Stimulated activated CD4-positive, alpha-beta T cell treated with anti-CD3 and anti-CD28 coated beads, Interleukin-1b, Interleukin-23, amount 100 ng/mL, for 1 hour (primary cell): ENCODE measurements at places on chromosomes 5 and 9.

- no peak for DNase-seq
Observed at GRCh38 chr5:133387621-133388020, 224.7 kb downstream of the FSTL4 start.

- DNase-seq = no peak
Observed at GRCh38 chr9:84338792-84339191, 1.8 kb downstream of the SLC28A3 start.

DNA sequence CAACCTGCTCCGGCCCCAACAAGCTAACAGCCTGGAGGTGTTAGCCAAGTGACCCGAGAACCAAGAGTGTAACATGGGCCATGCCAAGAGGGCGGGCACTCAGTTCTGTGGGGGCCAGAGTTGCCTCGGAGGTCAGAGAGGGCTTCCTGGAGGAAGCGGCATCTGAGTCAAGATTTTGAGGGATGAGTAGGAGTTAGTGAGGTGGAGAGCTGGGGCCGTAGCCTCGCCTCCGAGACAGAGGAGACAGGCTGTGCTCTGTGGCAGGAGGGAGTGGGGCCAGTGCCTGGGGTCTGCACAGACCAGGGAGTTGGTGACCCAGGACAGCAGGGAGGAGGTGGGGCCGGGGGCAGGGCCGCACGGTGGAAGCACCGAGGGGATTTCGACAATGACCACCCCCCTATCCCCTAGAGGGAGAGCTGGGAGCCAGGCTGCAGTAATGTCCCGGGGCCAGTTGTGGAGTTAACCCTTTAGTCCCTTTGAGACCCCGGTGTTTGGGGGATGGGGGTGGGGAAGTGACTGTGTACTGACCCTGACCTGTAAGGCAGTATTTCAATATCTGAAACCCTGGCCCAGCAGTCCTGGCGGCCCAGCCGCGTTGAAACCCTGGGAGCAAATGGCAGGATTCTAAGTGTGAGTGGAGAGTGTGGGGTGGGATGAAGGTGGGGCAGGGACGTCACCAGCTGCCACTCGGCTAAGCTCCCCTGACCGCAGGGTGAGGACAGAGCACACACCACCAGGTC is 148.7 kb upstream of the COL5A1 start:
- no peak for DNase-seq

DNA sequence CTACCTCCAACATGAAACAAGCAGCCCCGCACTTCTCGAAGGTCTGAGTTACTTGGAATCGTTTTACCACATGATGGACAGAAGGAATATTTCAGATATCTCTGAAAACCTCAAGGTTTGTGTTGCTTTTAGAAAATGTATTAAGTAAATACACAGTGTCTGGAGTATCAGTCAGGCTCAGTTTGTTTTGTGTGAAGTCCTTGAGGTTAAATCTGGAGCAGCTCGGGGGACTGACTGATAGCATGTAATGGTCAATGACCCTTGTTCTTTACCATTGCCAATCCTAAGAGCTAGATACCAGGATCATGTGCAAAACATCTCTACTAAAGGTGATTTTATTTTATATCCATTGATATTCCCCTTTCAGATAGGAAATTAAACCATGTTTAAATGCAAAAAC is 26.9 kb upstream of the LNPEP start:
- no peak for DNase-seq

DNA sequence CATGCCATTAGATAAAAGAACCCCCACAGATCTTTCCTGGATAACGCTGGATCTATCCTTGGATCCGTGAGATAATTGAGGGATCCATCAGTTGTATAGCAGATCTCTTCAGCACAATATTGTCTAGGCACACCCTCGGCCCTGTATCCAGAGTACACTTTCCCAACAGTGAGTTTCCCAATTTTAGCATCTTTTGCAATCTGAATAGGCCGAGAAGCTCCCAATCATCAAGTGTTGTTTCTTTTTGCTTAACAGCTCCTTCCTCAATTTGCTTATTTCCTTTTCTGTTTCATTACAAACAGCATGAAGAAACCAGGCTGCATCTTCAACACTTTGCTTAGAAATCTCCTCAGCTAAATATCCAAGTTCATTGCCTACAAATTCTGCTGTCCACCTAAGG is 4.4 kb upstream of the SPTLC1 start:
- DNase-seq = no peak

DNA sequence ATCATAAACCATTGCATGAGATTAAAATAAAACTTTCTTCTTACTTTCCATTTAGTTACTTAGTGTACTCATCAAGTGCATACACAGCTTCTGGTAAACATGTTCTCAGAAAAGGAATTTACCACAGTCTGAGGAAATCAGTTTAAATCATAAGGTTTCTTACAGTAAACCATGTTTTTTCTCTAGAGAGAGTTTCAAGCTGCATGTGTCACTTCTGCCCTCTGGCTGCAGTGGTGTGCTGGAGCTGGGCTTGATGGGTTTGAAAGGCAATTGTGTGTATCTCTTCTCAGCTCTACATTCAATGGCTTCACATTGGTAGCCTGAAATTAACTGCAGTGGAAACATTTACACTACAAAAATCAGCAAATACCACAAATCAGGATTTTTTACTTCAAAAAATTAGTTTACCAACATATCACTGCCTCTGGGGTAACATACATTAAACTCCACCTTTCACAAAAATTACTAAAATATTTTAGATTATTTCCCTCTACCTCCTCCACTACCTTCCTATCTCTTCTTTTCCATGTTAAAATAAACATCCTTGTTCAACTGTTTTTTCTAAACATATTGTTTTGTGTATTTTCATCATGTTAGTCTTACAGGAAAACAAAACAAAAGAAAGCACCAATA is 414.3 kb downstream of the ANXA1 start:
- DNase-seq = no peak

- DNase-seq = no peak
Observed at GRCh38 chr5:148972974-148973374, 89.9 kb downstream of the SH3TC2 start.

GRCh38 chr5:58412932-58413331 is 47.0 kb downstream of the PLK2 start:
- no peak for DNase-seq

DNA sequence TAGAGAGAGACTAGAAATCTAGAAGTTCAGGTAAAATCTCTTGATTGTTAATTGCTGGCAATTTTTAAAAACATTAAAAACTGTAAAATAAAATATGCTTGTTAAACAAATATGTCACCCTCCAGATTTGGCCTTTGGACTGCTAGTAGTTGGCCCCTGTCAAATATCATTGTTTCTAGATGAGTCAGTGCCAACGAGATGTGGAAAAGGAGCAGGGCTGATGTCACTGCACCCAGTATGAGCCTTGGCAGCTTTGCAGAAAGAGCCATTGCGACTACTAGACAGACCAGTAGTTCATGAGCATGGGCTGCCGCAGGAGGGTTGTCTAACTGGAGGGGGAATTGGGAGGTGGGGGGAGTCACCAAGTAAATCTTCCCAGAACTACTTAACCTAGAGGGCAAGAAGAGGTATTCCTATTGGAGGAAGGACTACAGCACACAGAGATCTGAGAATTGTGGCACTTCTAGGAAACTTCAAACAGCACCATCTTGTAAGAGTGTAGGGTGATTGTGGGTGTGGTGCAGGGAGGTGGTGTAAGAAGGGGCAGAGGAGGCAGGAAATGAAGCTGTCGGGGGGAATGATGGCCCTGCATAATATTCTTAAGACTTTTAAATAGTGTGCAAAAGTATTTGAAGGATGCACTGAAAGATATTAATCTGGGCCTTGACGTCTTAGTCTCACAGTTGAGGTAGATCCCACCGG is 7.1 kb upstream of the DOCK2 start:
- DNase-seq = no peak

- DNase-seq = no peak
Observed at GRCh38 chr9:136511670-136512592, 29.1 kb upstream of the SEC16A start.

DNA sequence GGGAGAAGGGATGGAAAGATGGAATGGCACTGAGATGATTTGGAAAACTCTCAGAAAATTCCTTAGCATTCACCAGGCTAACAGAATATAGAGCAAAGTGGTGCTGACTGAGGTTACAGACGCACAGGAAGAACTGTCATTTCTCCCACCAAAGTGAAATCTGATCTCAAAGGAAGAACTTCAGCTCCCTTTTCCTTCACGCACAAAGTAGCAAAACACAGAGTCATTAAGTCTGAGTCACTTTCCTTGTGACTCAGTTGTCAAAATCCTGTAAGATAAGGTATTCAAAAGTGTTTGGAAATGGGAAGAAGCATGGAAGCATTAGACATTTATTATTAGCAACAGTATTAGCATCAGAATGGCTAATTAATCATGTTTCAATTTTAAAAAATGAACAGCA is 11.7 kb downstream of the MPDZ start:
- no peak for DNase-seq

GRCh38 chr9:114905170-114905940 is 25.0 kb downstream of the TNFSF8 start:
- no peak for DNase-seq

- DNase-seq = no peak
Observed at GRCh38 chr9:68567565-68567964, 26.9 kb upstream of the TMEM252 start.

- no peak for DNase-seq
Observed at GRCh38 chr9:15211815-15212495, 95.1 kb downstream of the TTC39B start.

GRCh38 chr5:10555277-10555684 is 8.6 kb upstream of the ANKRD33B start:
- no peak for DNase-seq

GRCh38 chr5:170150713-170151096 is 45.0 kb downstream of the FOXI1 start:
- no peak for DNase-seq

- no peak for DNase-seq
Observed at GRCh38 chr9:1414711-1415131, 364.6 kb downstream of the DMRT2 start.

GRCh38 chr5:149750596-149750995 is 20.5 kb downstream of the PPARGC1B start:
- DNase-seq = no peak

GRCh38 chr9:17063535-17064135 is 71.2 kb upstream of the CNTLN start:
- no peak for DNase-seq

DNA sequence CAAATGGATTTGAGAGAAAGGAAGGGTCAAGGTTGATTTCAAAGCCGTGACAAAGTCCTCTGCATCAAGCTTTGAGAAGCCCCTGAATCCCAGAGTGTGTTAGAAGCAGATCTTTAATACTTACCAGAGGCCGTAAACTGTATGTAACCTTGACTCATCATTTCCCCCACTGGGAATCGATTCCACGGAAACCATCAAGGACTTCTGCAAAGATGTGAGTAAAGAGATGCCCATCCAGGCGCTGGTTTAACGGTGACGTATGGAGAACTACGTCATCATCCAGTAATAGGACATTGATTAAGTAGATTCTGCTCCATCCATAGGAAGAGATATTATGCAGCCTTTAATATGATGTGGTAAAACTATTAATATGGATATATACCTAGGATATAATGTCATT is 1.6 kb downstream of the RNF183 start:
- DNase-seq = no peak

- no peak for DNase-seq
Observed at GRCh38 chr9:23567516-23568165, 258.4 kb downstream of the ELAVL2 start.

DNA sequence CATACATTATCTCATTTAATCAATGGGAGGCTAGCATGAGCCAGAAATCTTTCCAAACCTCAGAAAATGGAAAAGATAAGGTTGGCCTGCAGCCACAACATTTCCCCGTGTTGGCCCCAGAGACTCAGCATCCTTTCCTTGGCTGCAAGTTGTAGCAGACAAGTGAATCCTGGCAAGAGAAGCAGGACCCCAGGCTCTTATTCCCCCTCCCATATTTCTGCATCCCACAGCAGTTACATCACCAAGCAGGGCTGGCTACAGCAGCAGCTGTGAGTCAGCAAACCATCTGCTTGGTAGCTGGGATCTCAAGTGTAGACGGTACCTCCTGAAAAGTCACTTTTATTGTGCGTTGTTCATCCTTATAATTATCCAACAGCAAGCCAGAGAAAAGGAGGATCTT is 212.4 kb downstream of the GNA14 start:
- no peak for DNase-seq

DNA sequence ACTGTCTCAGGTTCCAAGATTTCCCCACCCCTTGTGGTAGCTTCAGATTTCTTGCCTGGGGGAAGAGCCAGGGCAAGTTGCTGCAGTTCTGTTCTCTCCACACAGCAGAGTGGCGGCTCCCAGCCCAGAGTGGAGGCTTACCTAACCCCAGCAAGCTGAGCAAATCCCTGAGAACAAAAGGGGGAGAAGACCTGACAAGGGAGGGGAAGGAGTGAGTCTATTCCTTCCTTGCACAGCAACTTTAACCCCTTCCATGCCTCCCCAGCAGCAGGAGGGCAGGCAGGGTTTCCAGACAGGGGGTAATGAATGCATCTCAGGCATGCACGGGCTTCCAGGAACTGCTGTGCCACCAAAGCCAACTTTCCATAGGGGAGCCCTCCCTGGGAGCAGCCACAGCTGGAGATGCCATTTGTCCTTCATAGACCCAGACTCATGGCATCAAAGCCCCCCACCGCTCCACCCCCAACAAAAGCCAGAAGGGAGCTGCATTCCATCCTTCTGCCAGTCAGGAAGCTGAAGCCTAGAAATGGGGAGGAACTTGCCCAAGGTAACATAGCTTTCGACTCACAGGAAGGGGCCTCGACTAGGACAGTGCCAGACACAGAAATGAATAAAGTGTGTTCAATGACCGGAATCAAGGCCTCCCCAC is 28.8 kb upstream of the FAT2 start:
- DNase-seq = no peak

DNA sequence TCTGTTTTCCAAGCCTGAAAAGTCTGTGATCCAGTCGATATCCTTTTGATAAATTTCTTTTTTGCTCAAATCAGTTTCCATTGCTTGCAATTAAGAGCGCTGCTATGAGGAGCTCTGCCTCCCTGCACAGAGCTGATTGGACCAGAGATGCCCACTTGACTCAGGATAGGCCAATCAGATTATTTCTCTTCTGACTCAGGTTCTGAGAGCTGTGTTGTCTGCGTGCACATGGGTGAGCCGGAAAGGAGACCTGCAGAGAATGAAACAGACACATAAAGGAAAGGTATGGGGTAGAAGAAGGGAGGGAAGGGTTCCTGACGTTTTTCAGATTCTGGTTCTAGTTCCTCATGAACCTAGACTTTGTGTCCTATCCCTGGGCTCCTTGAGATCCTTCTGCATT is 15.8 kb upstream of the FABP6 start:
- no peak for DNase-seq

DNA sequence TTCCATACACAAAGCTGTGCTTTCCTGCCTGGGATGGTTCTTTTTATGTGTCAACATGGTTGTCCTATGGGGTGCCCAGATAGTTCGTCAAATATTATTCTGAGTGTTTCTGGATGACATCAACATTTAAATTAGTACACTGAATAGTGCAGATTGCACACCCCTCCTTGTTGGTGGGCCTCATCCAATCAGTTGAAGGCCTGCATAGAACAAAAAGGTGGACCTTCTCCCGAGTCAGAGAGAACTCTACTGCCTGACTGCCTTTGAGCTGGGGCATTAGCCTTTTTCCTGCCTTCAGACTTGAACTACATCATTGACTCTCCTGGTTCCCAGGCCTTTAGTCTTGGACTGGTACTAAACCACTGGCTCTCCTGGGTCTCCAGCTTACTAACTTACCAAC is 80.4 kb downstream of the SHB start:
- no peak for DNase-seq
